ENCODE measurements at places on chromosomes 6 and 20.
A peak's percentile ranks its signal among the peaks of the same experiment; 100 is the strongest.

DNA sequence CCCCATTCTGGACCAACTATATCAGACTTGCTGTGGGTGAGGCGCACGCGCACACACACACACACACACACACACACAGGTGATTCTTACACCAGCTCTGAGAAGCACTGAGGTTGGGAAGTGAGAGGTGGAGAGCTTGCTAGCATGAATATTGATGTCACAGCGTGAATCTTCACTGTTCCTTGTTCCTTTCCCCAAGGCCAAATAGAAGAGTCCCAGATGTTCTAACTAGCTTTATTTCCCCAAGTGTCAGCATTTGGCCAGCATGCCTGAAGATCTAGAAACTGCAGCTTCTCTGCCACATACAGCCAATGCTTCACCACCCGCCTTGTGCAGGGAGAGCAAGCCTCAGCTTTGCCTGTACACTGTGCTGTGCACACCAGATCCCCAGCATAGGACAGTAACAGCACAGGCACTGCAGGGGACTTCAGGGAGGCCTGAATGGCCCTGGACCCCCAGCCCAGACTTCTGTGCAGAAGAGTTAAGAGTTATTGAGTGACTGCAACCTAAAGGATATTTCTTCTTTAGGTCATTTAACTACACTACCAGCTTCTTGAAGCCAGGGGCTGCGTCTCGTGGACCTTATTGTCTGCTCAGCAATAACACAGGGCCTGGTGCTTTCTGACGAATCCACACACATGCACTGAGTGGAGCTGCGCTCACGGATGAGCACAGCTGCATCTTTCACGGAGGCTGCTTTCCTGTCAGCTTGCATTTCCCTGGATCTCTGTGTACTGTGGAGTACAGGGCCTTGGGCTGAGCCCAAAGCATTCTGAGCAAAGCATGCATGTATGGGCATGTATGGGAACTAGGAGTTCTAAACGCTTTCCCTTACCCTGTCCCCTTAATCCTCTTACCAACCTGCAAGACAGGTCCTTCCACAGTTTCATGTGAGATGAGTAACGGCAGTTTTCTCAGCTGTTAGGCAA lies 13.9 kb upstream of the CD93 start:
- no peak for DNase-seq

GRCh38 chr6:139895205-139895793 lies 520.9 kb upstream of the CITED2 start:
- DNase-seq = no peak

DNA sequence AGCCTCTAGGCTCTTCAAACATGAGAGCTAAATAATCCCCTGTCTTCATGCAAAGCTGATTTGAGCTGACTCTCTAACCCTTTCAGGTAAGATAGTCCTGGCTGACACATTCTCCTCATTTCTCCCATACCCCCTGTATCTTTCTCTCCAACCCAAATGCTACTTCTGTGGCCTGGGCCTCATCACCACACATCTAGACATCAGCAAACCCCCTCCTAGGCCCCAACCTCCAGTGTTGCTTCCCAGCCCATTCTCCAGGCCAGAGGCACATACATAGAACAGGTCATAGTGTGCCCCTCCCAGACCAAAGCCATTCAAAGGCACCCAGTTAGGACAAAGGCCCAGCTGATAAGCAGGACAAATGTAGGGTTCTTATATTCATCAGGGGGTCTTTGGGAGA lies 84.9 kb downstream of the ANKRD60 start:
- DNase-seq = no peak

GRCh38 chr6:28914941-28915340 lies 8.8 kb downstream of the TRIM27 start:
- DNase-seq = no peak

- no peak for DNase-seq
These were observed 30.5 kb upstream of the SASH1 start for GRCh38 chr6:148311966-148312669.

- DNase-seq = no peak
These were observed 429.7 kb downstream of the KIF16B start for GRCh38 chr20:16143596-16143995.

- no peak for DNase-seq
These were observed 12.2 kb downstream of the IGF2R start for GRCh38 chr6:159981071-159981402.

- DNase-seq = no peak
These were observed 48.9 kb downstream of the ESF1 start for GRCh38 chr20:13735826-13736225.

GRCh38 chr6:84847390-84848160 lies 83.2 kb upstream of the TBX18 start:
- no peak for DNase-seq

GRCh38 chr6:112595841-112596240 lies 248.7 kb downstream of the RFPL4B start:
- no peak for DNase-seq

GRCh38 chr20:50607436-50607835 lies 83.9 kb downstream of the RIPOR3 start:
- no peak for DNase-seq

- peak; percentile 37 for DNase-seq
These were observed 35.0 kb downstream of the FAM50B start for GRCh38 chr6:3884007-3884745.

- no peak for DNase-seq
These were observed 1288.1 kb upstream of the MAP3K7 start for GRCh38 chr6:91874971-91875370.

GRCh38 chr20:29689411-29690225 lies 1567.8 kb upstream of the DEFB115 start:
- DNase-seq = no peak

DNA sequence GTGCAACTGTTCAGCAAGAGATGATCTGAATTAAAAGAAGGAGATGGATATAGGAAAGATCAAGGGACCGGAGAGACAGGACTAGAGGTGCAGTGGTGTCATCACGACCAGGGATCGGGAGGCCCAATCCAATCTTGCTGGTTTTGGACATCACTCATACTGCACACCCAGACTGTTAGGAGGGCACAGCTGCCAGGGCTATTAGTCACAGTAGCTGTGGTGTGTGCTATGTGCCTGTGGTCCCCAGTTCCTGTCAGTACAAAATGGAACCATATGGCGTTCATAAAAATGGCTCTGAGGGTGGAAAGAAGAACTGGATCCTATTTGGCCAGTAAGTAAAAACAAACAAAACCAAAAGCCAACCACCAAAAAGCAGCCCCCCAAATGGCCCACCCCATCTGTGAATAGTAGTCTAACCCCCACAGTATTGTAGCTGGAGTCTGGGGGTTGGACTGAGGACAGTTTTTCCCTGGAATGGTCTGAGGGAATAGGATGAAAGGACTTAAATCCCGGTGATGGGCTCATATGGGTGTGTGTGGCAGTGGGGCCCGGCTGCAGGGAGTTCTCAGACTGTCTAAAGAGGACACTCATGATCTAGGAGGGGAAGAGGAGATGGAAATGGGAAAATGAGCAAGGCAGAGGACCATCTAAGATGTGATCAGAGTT lies 9.3 kb upstream of the NNAT start:
- DNase-seq = no peak

- no peak for DNase-seq
These were observed 954.7 kb upstream of the MAN1A1 start for GRCh38 chr6:120304223-120304622.

DNA sequence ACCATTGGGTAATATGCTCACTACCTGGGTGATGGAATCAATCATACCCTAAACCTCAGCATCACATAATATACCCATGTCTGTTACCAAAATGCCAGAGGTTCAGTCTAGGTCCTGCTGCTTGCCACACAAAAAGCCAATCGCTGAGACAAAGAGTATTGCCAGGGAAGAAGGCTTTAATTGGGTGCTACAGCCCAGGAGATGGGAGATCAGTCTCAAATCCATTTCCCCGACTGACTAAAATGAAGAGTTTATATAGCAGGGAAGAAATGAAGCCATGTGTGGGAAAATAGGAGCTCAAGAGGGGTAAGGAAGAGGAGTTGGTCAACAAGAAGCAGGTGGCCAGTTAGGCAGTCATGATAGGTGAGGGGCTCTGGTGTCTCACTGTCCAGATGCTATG lies 149.6 kb downstream of the QRSL1 start:
- DNase-seq = no peak

DNA sequence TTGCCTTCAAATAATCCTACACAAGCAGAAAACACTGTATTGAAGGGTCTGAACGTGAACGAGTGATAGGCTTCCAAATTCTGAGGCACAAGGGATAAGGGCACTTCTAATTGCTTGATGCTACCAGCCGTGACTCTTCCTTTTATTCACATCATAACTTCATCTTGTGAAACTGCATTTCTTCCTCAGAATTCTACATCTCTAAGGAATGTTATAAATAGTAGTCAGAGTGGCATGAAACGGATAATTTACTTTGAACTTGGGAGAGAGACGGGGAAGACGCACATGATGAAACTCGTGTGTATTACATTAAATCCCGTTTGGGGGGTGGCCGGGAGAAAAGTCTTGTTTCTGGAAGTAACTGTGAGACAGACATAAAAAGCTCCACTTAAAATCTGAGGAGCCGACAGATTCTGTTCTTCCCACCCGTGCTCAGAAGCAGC lies 754 bp downstream of the HDDC2 start:
- no peak for DNase-seq

DNA sequence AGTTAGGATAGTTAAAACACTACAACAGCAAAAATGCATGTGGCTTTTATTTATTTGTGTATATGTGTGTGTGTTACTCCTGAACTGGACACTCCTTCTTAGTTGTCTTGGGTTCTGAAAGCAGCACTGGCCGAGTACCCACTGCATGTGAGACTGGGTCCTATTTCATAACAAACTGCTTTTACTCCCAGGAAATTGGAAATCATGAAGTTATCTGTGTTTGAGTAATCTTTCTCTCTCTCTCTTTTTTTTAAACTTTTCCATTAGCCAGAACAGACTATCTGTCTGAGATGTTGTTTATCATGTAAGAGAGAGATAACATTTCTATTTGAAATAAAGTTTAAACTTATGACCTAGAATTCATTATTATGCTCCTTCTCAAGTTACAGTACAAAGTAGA lies 110.4 kb downstream of the LIN28B start:
- DNase-seq = no peak

- no peak for DNase-seq
These were observed 9.1 kb upstream of the BPIFA2 start for GRCh38 chr20:33158637-33159385.

GRCh38 chr20:59742351-59743095 lies 138.2 kb downstream of the PHACTR3 start:
- no peak for DNase-seq

DNA sequence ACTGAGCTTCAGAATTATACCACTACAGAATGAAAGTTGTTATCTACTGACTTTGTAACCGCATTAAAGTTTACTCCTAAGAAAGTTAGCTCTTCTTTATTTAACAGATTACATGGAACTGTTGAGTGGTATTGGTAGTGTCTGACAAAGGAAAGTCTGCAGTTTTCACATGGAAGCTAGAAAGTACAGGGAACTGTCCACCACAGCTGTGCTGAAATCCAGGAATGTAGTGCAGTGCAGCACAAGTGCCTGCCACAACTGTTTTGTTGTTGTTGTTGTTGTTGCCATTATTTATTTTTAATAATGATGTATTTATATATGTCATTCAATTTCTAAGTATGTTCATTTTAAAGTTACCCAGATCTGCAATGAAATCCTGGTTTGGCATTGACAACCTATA lies 464.9 kb downstream of the TBC1D32 start:
- no peak for DNase-seq
